Kidney glomerular epithelial cell (primary cell): ENCODE measurements at places on chromosomes 3 and 15.

DNA sequence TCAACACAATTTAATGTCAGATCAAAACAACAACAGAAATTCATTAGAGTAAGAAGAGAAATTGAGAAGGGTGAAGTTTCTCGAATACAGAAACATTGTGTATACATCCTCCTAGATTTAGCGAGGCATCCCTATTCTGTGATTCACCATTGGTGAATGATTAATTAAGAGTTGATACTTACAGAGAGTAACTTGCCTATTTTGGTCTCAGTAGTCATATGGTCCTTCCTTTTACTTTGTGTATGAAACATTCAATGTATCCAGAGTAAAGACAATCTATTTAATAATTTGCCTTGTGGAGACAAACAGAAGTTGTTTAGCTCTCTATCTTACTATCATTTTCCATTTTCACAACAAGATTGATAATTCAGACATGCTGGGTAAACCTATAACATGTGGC, 432.0 kb downstream of the ZPLD1 start:
- DNase-seq, result peak; percentile 9

DNA sequence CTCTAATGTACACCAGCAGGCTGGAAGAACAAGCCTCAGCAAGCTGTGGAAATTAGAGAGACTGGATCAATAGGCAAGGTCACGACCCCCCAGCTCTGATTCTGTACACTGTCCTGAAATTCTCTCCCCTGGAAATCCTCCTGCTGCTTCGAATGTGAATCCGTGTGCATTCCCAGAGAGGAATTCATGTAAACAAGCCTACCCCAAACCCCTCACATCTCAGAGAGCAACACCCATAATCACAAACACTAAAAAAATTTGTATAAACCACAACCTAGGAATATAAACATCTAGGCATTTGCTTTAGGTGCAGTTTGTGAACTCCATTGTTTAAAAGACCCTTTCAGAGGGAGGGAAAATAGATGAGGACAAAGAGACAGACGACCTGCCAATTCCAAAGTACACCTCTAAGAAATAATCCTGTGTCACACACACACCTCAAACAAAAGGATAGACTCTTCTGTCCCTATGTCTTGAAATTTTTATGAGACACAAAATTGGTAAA, 325.2 kb downstream of the WDR72 start:
- no peak for DNase-seq

DNA sequence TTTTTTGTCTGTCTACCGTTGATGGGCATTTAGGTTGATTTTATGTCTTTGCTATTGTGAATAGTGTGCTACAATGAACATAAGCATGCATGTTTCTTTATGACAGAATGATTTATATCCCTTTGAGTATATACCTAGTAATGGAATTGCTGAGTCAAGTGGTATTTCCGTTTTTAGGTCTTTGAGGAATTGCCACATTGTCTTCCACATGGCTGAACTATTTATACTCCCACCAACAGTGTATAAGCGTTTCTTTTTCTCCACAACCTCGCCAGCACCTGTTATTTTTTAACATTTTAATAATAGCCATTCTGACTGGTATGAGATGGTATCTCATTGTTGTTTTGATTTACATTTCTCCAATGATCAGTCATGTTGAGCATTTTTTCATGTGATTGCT, 89.6 kb upstream of the GALNT15 start:
- no peak for DNase-seq

- DNase-seq, result peak; percentile 46
Measured at GRCh38 chr15:69074001-69074842, 59.7 kb downstream of the NOX5 start.

- no peak for DNase-seq
Measured at GRCh38 chr15:99631255-99631654, 65.5 kb downstream of the MEF2A start.

DNA sequence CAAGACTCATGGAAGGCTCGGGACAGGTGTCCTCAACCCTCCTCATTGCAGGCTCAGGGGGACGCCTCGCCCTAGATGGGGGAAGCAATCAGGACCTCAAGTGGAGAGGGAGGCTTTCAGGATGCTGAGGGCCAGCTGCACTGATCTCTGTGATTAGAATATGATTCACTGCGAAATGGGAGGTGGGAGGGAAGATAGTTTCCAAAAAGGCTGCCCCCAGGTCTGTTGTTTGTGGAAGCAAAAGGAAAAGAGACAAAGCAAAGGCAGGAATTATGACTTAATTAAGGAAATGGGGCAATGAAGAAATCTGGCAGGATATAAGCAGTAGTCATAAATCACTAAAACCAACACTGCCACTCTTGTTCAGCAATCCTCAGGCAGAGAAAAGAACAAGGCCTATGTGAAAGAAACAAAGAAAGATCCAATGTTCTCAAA, 85.6 kb upstream of the ABHD17C start:
- DNase-seq, result no peak

GRCh38 chr3:129503471-129504291, 24.8 kb upstream of the RHO start:
- DNase-seq, result no peak

GRCh38 chr15:67199881-67200763, 54.3 kb downstream of the AAGAB start:
- DNase-seq, result no peak

GRCh38 chr15:39855400-39855799, 64.7 kb downstream of the GPR176 start:
- DNase-seq, result no peak

DNA sequence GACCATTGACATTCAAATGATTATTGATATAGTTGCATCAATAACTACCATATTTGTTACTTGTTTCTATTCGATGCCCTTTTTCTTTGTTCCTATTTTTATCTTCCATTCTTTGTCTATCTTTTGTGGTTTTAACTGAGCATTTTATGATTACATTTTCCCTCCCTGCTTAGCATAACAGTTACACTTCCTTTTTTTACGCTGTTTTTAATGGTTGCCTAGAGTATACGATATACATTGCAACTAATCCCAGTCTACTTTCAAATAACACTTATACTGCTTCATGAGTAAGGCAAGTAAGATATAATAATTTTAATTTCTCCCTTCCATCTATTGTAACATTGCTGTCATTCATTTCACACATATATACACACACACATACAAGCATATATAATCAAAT, 26.3 kb downstream of the COL6A6 start:
- DNase-seq, result no peak

- no peak for DNase-seq
Measured at GRCh38 chr3:180325958-180326357, 276.0 kb upstream of the TTC14 start.

- DNase-seq, result no peak
Measured at GRCh38 chr3:45976191-45977091, 19.2 kb downstream of the FYCO1 start.

GRCh38 chr3:194537732-194538247, 51.0 kb upstream of the ATP13A3 start:
- peak; percentile 65 for DNase-seq

DNA sequence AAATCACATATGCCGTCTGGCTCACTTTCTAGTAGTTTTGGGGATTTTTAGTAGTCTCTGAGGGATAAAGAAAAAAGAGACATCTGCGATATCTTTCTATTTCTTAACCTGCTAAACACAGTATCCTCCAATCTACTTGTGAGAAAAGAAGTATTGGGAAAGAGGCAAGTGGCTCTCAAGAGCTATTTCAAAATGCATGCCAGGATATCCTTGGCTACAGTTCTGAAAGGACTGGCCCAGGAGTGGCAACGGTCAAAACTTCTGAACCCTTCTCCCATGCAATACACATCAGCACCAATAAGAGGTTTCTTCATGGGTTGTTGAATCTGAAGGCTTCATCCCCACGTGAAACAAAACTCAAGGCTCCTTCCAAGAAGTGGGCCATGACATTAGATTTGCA, 204.0 kb upstream of the WNT5A start:
- DNase-seq, result no peak

- peak; percentile 94 for DNase-seq
Measured at GRCh38 chr15:65832549-65833364, 36.5 kb upstream of the RAB11A start.

- DNase-seq, result no peak
Measured at GRCh38 chr3:122785231-122785630, 8.4 kb downstream of the HSPBAP1 start.

DNA sequence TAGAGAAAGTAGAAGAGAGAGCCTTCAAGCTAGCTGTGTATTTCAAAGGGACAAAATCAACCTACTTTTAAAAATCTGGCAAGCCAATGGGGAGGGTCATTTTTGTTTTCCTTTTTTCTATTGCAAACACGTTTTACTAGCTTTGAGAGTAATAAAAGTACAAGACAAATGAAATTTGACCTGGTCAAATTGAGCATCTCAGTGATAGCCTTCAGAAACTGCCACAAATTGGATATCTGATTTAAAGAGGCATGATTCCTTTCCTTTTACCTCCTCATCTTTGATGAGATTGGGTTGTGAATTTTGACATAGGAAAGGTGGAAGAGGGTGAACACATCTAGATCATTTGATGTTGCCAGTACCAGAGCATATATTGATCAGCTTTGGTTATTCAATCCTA, 53.6 kb upstream of the RBMS3 start:
- DNase-seq, result no peak

DNA sequence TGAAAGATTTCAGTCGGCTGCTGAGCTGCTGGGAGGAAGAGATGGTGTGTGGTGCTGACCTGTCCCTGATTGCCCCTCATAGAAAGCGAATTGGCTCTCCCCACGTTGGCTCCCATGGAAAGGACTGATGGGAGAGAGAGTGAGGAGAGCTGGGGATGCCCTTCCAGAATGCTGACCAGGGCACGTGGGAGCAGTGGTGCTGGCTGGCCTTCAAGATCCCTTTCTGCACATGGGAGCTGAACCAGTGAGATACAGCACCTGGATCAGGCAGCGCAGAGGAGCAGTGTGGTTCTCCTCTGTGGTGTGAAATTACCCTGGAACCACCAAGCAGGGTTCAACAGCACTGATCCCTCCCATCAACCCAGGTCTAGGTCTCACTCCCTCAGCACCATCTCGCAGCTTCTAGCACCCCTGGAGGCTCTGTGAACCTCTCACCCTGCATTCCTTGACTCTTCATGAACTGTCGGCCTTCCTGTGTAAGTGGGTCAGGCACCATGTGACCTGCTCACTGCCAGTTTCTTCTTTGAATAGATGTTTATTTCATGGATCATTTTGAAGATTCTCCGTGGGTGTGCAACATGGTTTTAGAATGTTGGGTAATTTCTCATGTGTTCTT, 55.7 kb downstream of the CACNA1D start:
- DNase-seq, result no peak

DNA sequence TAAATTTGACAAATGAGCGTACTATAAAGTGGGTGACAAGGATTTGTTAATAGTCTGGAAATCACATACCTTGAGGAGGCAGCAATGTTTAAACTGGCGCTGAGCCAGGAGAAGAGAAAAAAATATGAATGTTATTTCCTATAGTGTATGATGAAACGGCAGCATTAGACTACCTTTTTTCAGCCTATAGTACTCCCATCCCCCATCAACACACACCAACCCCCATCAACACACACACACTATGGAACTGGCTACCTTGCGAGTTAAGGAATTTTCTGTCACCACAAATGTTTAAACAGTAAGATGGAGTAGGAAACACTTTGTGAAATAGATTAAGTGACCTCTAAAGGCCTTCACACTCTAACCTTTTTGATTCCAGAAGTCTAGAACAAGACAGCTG, 46.8 kb upstream of the ZCWPW2 start:
- no peak for DNase-seq

- DNase-seq, result no peak
Measured at GRCh38 chr3:98454929-98455328, 8.1 kb upstream of the OR5K1 start.

DNA sequence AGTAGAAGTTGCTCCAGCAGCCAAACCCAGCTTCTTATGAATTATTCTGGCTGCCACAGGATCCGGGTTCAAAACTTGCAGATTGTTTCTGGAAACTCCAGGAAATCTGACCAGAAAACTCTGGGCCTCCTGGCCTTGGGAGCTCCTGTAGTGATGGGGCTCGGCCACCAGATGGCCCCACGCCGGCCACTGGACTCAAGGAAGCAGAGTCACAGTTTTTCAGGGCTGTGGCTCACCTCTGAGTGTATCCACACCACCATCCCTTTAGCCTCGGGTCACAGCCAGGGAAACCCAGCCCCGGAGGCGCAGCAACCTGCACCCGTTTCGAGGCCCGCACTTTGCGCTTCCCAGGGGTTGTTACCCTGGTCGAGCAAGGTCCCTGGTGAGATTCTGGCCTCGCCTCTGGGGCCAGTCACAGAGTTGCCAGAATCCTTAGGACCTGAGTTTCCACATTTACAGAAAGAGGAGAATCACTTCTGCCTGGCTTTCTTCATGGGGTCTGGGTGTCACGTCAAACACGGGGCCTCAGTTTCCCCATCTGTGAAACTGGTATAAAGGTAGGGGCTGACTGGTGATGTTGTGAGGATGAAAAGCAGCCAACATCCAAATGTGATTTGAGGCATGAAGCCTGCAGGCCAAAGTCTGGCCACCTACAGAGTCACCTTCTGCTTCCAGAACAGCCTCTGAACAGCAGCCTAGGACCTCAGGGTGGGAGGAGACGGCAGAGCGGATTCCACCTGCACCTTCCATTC, 53.5 kb upstream of the LCTL start:
- peak; percentile 34 for DNase-seq

- no peak for DNase-seq
Measured at GRCh38 chr15:83012636-83013035, 1.2 kb upstream of the C15orf40 start.

DNA sequence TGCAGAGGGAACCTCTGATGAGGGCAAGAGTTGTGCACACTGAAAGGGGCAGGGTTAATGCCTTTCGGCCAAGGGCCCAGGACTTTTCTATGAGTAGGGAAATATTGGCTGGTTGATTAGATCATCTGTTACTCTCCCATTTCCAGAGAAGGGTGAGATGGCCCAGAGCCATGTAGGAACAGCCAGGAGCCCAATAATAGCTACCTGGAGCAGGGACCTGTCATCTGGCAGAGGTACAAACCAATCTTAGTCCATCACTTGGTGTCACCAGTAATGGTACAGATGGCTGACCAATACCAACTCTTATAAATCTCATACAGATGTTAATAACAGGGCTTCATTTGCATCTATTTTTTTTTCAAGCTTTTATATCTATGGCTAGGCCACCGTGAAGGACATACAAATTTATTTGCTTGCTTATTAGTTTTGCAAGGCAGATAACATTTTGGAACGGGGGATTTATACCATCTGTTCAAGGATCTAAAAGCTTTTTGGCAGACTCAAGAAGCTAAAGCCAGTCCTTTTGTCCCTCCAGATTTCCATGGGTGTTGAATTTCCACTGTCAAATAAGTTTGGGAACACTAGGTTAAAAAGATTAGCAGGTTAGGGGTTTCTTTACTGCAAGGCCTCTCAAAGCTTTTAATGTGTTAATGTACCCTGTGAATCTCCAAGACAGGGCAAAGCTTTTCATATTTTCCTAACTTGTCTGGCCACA, 79.3 kb downstream of the TNIK start:
- no peak for DNase-seq

- no peak for DNase-seq
Measured at GRCh38 chr3:30082652-30083051, 523.7 kb upstream of the TGFBR2 start.

GRCh38 chr3:146209371-146209770, 41.5 kb downstream of the PLSCR4 start:
- DNase-seq, result no peak

- no peak for DNase-seq
Measured at GRCh38 chr3:79211586-79212359, 556.0 kb downstream of the ROBO1 start.

- DNase-seq, result no peak
Measured at GRCh38 chr15:93866476-93866875, 364.9 kb upstream of the MCTP2 start.

- no peak for DNase-seq
Measured at GRCh38 chr15:55250941-55251340, 38.7 kb downstream of the RAB27A start.
